SK-N-SH treated with all-trans-retinoic acid at 6 μM for 48 hours (cell line): ENCODE measurements at places on chromosomes 16 and 17.

GRCh38 chr17:1160591-1161390, 19.0 kb downstream of the ABR start:
- ATAC-seq = no peak

GRCh38 chr17:66602659-66603384, 232.1 kb upstream of the CACNG5 start:
- ATAC-seq = peak; percentile 78

DNA sequence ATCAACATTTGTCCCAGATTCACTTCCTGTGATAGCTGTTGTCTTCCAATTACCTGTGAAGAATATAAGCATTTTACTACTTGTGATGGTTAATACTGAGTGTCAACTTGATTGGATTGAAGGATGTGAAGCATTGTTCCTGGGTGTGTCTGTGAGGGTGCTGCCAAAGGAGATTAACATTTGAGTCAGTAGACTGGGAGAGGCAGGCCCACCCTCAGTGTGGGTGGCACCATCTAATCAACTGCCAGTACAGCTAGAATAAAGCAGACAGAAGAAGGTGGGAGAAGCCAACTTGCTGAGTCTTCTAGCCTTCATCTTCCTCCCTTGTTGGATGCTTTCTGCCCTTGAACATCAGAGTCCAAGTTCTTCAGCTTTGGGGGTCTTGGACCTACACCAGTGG, 660.4 kb upstream of the GOT2 start:
- no peak for ATAC-seq

- ATAC-seq = no peak
Measured at GRCh38 chr16:48561960-48562393, 48.0 kb downstream of the N4BP1 start.

DNA sequence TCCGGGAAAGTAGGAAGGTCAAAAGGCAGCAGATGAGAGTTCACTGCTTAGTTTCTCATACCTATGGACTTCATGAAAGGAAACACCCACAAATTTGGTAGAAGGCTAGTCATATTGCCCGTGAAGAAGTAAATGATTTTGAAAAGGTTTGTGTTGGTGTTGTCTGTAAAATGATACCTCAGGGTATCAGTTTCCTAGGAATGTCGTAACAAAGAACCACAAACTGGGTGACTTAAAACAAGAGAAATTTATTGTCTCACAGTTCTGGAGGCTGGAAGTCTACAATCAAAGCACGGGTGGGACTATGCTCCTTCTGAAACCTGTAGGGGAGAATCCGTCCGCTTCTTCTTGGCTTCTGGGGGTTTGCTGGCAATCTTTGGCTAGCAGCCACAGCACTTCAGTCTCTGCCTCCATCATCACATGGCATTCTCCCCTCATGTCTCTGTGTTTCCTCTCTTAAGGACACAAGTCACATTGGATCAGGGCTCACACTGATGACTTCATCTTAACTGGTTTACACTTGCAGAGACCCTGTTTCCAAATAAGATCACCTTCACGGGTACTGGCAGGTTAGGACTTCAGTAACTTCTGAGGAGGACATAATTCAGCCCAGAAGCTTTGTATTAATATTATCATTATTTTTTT, 2.0 kb upstream of the NAE1 start:
- ATAC-seq = no peak

GRCh38 chr17:76079956-76080767, 1.2 kb downstream of the ZACN start:
- peak; percentile 55 for ATAC-seq

- ATAC-seq = no peak
Measured at GRCh38 chr16:88740727-88741055, 34.4 kb downstream of the CTU2 start.

GRCh38 chr17:38551121-38551520, 54.6 kb downstream of the SRCIN1 start:
- no peak for ATAC-seq

DNA sequence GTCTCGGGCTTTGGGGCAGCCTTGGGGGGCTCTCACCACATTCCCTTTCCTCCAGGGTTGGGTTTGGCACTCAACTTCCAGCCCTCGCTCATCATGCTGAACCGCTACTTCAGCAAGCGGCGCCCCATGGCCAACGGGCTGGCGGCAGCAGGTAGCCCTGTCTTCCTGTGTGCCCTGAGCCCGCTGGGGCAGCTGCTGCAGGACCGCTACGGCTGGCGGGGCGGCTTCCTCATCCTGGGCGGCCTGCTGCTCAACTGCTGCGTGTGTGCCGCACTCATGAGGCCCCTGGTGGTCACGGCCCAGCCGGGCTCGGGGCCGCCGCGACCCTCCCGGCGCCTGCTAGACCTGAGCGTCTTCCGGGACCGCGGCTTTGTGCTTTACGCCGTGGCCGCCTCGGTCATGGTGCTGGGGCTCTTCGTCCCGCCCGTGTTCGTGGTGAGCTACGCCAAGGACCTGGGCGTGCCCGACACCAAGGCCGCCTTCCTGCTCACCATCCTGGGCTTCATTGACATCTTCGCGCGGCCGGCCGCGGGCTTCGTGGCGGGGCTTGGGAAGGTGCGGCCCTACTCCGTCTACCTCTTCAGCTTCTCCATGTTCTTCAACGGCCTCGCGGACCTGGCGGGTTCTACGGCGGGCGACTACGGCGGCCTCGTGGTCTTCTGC, 8.4 kb downstream of the SLC16A3 start:
- no peak for ATAC-seq

DNA sequence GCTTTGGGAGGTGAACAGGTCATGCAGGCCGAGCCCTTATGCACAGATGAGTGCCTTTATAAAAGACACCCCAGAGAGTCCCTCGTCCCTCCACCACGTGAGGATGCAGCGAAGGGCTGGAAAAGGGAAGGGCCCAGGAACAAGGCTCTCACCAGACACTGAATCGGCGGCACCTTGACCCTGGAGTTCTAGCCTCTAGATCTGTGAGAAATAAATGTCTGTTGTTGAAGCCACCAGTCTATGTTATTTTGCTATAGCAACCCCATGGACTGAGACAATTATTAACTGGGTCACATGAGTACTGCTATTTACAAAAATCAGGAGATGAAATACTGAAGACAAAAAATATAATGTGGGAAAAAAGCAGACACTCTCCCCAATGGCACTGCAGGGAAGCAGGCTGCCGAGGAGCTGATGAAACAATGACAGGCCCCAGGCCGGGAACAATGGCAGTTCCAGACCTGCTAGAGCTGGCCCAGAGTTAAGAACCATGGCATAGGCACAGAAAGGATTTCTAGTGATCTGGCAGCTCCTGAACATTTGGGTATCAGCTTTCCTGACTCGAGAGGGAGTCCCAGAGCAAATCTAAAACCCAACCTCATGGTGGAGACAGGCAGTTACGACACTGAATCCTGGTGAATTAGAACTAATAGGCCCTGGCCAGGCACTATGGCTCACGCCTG, 17.8 kb upstream of the GGA2 start:
- no peak for ATAC-seq

DNA sequence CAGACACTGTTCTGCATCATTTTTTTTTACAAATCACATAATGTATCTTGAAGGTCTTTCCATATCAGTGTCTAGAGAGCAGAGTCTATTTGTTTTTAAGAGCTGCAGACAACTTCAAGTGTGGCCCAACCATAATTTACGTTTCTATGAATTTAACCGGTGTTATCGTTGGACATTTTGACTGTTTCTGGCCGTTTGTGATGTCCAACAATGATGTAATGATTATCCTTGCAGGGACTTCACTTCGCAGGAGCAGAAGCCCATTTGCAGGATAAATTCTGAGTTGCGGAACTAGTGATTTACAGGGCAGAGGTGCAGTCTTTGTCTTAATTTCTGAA, 26.9 kb upstream of the HLF start:
- ATAC-seq = peak; percentile 3

DNA sequence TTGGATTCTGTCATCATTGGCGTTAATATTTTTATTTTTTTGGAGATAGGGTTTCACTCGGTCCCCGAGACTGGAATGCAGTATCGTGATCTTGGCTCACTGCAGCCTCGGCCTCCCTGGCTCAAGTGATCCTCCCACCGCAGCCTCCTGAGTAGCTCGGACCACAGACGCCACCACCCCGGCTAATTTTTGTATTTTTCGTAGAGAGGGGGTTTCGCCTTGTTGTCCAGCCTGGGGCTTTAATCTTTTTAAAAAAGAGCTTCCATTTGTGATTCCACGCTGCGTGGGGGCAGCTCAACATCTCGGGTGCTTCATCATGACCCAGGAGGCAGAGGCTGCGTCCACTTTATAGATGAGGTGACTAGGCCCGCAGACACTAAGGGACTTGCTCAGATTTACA, 1.5 kb downstream of the BANP start:
- ATAC-seq = no peak

DNA sequence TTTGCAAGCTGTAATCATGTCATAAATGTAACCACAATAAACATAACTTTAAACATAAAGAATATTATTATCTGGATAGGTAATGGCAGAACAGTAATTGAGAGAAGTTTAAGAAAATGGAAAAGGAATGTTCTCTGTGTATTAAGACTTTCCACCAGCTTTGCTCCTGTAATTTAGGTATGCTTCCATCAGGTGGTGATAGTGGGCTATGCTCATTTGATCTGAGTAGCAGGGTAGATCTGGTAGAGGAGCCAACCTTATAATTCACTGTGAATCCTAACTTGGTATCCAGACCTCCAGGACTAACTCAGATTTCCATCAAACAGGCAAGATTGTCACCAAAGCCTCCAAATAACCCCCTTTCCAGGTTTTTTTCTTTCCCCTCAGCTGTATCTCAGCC, 137.9 kb upstream of the ZKSCAN2 start:
- no peak for ATAC-seq
